Activated T-helper 2 cell treated with anti-CD3 and anti-CD28 coated beads, Interferon-gamma antibody, Interleukin-2, Interleukin-4, amounts not matched to agents 10 μg/mL and 5 μg/mL and 100 μg/mL, durations not matched to agents 14 hours and 24 hours and 36 hours (primary cell): ENCODE measurements at places on chromosomes 12 and 14.

- DNase-seq = no peak
Measured at GRCh38 chr14:55547650-55548315, 32.2 kb upstream of the KTN1 start.

- DNase-seq = no peak
Measured at GRCh38 chr14:50874757-50875156, 2.9 kb downstream of the ABHD12B start.

DNA sequence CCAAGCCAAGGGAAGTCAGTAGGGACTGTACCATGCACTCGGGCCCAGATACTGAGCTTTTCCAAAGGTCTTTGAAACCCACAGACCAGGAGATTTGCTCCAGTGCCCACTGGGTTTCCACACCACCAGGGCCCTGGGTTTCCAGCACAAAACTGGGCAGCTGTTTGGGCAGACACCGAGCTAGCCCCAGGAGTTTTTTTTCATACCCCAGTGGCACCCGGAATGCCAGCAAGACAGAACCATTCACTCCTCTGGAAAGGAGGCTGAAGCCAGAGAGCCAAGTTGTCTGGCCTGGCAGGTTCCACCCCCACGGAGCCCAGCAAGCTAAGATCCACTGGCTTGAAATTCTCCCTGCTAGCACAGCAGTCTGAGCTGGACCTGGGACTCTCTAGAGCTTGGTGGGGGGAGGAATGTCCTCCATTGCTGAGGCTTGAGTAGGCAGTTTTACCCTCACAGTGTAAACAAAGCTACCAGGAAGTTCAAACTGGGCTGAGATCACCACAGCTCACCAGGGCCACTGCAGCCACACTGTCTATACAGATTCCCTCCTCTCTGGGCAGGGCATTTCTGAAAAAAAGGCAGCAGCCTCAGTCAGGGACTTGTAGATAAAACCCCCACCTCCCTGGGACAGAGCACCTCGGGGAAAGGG, 793.7 kb downstream of the RPS29 start:
- no peak for DNase-seq

- DNase-seq = no peak
Measured at GRCh38 chr12:44972746-44973421, 78.0 kb downstream of the DBX2 start.

- no peak for DNase-seq
Measured at GRCh38 chr14:22850944-22851764, 14.8 kb downstream of the MMP14 start.

DNA sequence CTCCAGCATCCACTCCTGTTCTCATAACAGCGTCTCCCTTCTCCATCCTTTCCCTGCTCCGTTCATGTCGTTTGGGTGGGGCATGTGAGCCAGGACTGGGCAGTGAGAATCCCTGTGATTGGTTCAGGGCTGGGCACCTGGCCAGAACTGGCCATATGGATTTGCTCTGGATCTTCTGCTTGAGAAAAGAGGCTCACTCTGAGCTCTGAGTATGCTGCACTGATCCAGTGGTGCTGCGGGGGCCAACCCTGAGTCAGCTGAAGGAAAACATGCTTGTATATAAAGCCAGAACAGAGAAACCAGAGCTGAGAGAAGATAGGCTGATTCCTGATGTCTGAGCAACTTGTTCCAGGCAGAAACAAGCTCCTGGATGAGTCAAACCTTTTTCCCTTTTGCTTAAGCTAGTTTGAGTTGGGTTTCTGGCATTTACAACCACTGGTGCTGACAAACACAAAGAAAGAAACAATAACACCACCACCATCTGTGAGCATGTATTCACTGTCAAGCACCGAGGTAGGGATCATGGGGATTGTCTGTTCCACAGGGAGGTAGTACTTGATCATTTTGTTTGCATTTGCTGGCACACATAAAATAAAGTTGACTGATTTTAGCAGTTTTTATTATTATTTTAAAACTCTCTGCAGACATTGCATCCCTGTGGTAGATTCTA, 14.0 kb upstream of the HPD start:
- no peak for DNase-seq

DNA sequence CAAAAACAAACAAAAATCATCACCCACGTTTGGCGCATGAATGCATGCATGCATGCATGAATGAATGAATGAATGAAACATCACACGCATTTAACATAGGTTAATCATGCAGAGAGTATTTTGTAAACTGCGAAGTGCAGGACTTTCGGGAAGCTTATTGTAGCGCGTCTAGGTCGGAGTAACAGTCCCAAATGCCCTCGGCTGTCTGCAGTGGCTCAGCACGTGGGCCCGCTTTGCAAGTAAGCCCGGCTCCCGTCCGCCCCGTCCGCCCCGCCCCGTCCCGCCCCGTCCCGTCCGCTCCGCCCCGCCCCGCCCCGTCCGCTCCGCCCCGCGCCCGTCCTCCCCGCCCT, 263 bp upstream of the IFT81 start:
- no peak for DNase-seq
